Fibroblast of lung (primary cell): ENCODE measurements at places on chromosomes 12 and 14.

DNA sequence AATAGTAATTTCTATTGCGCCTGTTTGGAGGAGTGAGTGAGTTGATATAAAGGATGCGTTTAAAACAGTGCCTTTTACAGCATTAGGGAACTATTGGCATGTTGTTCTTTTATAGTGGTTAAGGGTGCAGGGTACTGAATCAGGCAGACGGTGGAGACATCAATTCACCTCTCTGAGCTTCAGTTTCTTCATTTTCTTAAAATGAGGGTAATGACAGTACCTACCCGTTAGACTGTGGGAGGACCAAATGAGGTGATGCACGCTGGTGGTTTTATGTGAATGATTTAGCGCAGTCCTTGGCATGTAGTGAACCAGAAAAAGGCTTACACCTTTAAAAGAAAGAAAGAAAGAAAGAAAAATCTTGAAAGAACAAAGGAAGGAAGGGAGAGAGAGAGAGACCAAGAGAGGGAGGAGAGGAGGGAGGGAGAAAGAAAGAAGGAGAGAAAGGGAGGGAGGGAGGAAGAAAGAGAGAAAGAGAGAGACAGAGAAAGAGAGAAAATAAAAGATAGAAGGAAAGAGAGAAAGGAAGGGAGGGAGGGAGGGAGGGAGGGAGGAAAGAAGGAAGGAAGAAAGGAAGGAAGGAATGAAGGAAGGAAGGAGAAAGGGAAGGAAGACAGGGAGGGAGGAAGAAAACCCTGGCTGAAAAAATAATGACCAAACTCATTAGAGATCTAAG is 22.2 kb upstream of the CCND2 start:
- no peak for DNase-seq

- no peak for DNase-seq
Measured at GRCh38 chr12:42282294-42282693, 43.6 kb downstream of the ZCRB1 start.

- peak; percentile 36 for DNase-seq
Measured at GRCh38 chr12:115378291-115378690, 694.3 kb upstream of the TBX3 start.

DNA sequence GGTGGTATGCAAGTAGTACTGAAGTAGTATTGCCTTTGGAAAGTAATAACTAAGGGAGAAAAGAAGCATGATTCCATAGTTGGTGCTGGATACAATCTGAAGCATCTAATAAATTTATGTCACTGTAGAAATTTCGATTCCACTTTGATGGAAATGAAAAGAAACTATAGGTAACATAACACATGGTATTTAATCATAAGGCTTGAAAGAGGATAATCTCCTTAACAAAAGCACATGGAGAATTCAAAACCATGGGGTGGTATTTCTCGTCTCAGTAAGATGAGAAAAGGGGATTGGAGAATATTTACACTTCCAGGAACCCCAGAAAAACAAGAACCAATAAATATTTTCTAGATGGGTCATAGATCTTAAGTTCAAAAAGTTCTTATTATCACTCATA is 72.7 kb downstream of the NDUFA12 start:
- no peak for DNase-seq

- DNase-seq, result no peak
Measured at GRCh38 chr14:51463461-51463860, 188.2 kb upstream of the FRMD6 start.

GRCh38 chr12:55626154-55626553 is 10.5 kb upstream of the OR10P1 start:
- no peak for DNase-seq
